GM12878 (cell line): ENCODE measurements at places on chromosomes 3 and 15.

DNA sequence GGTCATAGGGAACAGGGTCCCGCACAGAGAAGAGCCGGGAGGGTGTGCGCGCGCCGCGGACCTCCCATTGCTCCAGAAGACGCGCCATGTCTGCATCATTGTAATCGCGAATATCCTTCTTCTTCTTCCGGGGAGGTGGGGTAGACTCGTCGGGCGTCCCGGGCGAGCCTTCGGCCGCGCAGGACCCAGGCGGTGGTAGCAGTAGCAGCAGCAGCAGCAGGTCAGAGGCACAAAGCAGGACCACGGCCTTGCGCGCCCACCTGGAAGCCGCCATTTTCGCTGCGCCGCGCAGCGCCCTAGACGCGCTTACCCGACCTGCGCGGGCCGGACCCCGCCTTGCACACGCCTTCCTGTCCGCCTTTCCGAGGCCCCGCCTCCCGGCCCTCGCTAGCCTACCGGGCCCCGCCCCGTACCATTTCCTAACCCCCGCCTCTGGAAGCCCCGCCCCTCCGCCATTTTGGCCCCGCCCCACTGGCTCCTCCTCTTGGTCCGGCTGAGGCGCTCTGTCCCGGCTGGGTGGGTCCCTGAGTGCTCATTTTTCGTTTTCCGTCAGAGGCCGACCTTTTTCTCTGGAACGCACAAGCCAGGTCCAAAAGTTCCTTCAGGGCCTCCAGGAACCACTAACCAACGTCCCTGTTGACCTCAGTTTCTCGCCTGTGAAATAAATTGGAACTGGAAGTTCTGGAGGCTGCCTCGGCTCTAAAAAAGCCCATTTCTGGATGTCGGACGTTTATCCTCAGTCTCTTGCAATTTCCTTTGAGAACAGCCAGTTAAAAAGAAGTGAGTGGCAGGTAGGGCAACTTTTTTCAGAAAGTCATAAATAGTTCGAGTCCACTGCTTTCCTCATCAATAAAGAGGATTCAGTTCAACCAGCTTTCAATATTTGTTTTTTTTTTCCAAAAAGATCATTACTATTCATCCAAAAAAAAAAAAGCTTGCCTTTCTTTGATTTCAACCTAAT lies at the start of gene MESD:
Gene MESD, minus strand, starts transcription at position 302 of the 961 bp plus-strand sequence. Its CDS starts 28 bp downstream, at position 274.
- H3K27ac ChIP-seq = peak within 1 kb of the TSS; percentile 80
- peak; percentile 70 for DNase-seq
- H3K4me3 ChIP-seq = peak within 1 kb of the TSS; percentile 94
- no peaks in the 10 kb centered on the region for H3K36me3 ChIP-seq
- H3K27me3 ChIP-seq = no peaks in the 10 kb centered on the region

DNA sequence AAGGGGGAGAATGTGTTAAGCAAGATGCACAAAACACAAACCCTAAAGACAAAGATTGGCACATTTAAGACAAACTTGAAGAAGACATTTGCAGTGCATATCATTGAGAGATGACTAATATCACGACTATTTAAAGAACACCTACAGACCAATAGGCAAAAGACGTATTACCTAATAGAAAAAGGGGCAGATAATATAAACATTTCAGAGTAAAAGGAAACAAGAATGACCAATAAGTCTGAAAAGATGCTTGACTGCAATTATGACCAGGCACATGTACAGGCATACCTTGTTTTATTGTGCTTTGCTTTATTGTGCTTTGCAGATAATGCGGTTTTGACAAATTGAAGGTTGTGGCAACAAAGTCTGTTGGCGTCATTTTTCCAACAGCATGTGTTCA lies 4.9 kb downstream of the HACD3 start:
- H3K36me3 ChIP-seq = no peaks in the 10 kb centered on the region
- no peaks in the 10 kb centered on the region for H3K27me3 ChIP-seq
- no peak for DNase-seq
- no peak overlapping the region for H3K4me3 ChIP-seq

DNA sequence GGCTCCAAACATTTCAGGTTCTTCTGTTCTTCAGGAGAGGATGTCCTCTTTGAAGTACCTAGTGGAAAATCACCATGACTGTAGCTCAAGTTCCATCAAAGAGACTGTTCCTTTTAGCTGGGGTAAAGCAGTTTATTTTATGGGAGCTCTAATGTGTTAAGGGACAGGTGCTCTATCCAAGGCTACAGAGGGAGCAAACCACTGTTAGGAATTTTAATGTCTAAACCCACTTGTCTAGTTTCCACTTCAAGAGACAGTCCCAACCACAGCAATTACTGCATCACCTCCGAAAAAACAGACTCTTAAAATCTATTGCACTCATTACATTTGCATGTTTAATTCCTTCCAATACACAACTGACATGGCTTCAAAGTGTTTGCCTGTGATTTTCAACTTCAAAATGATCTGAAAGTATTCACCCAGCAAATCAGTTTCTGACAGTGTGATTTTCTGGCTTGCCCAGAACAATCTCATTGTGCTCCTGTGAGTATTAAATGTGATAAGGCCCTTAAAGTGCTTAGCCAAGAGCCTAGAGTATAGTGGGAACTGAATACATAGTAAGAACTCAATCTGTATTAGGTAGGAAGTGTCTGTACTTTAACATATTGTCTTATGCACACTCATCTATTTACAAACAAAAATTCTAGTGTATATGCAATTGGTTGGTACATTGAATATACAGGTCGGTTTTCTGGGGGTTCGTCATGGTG lies 266.5 kb upstream of the CCDC54 start:
- no peak overlapping the region for H3K4me3 ChIP-seq
- H3K4me1 ChIP-seq = no peaks in the 10 kb centered on the region
- no peaks in the 10 kb centered on the region for H3K36me3 ChIP-seq
- H3K27ac ChIP-seq = no peak overlapping the region
- no peak for DNase-seq

- no peaks in the 10 kb centered on the region for H3K36me3 ChIP-seq
- H3K27ac ChIP-seq = no peak overlapping the region
- no peak for DNase-seq
- no peaks in the 10 kb centered on the region for H3K4me1 ChIP-seq
These were observed 70.5 kb upstream of the HACD2 start for GRCh38 chr3:123655400-123655799.

GRCh38 chr15:90018216-90018831 lies 17.2 kb downstream of the ZNF710 start:
- H3K4me1 ChIP-seq = peaks cover 22% of the 10 kb centered on the region
- H3K36me3 ChIP-seq = no peaks in the 10 kb centered on the region
- peak overlapping the region; percentile 40; the same call in 1 of the 2 replicates for H3K27ac ChIP-seq
- no peaks in the 10 kb centered on the region for H3K27me3 ChIP-seq
- no peak overlapping the region for H3K4me3 ChIP-seq

- no peak overlapping the region for H3K27ac ChIP-seq
- no peaks in the 10 kb centered on the region for H3K4me1 ChIP-seq
- no peaks in the 10 kb centered on the region for H3K36me3 ChIP-seq
These were observed 77.0 kb downstream of the TRANK1 start for GRCh38 chr3:36867810-36868209.

- H3K36me3 ChIP-seq = peaks cover 19% of the 10 kb centered on the region
- peak overlapping the region; percentile 79 for H3K4me3 ChIP-seq
- DNase-seq = no peak
These were observed 2.0 kb downstream of the NRROS start for GRCh38 chr3:196641333-196642054.

DNA sequence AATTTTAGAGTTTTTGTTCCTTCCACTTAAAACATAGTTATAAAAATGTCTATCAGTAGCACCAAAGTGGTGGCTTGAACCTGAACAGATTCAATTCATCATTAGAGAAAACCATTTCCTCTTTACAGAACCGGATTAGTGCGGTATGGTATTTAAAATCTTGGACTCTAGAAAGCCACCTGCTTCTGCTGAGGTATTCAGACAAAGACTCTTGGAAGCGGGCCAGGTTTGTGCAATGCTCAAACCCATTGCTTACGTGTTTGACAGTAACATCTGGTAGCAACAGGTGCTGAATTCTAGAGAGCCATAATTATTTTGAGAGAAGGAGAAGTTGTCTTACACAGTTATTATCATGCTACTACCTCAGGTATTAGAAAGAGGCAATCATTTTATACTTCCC lies 290.5 kb downstream of the NAALADL2 start:
- no peak overlapping the region for H3K4me3 ChIP-seq
- no peaks in the 10 kb centered on the region for H3K4me1 ChIP-seq
- H3K27me3 ChIP-seq = no peaks in the 10 kb centered on the region
- DNase-seq = peak; percentile 62
- H3K36me3 ChIP-seq = no peaks in the 10 kb centered on the region

GRCh38 chr15:69323893-69324430 lies 25.2 kb downstream of the PAQR5 start:
- no peak for DNase-seq
- no peak overlapping the region for H3K27ac ChIP-seq
- no peaks in the 10 kb centered on the region for H3K36me3 ChIP-seq
- no peaks in the 10 kb centered on the region for H3K4me1 ChIP-seq

GRCh38 chr3:125141596-125142419 lies 70.7 kb downstream of the SLC12A8 start:
- peak overlapping the region; percentile 60; the same call in 1 of the 2 replicates for H3K4me3 ChIP-seq
- DNase-seq = no peak
- peaks cover 92% of the 10 kb centered on the region for H3K4me1 ChIP-seq
- H3K27me3 ChIP-seq = no peaks in the 10 kb centered on the region
- no peaks in the 10 kb centered on the region for H3K36me3 ChIP-seq
- peak overlapping the region; percentile 95 for H3K27ac ChIP-seq

GRCh38 chr15:98964466-98965133 lies 43.0 kb downstream of the PGPEP1L start:
- no peaks in the 10 kb centered on the region for H3K4me1 ChIP-seq
- H3K27me3 ChIP-seq = no peaks in the 10 kb centered on the region
- DNase-seq = no peak
- no peak overlapping the region for H3K27ac ChIP-seq
- H3K4me3 ChIP-seq = no peak overlapping the region
- no peaks in the 10 kb centered on the region for H3K36me3 ChIP-seq

DNA sequence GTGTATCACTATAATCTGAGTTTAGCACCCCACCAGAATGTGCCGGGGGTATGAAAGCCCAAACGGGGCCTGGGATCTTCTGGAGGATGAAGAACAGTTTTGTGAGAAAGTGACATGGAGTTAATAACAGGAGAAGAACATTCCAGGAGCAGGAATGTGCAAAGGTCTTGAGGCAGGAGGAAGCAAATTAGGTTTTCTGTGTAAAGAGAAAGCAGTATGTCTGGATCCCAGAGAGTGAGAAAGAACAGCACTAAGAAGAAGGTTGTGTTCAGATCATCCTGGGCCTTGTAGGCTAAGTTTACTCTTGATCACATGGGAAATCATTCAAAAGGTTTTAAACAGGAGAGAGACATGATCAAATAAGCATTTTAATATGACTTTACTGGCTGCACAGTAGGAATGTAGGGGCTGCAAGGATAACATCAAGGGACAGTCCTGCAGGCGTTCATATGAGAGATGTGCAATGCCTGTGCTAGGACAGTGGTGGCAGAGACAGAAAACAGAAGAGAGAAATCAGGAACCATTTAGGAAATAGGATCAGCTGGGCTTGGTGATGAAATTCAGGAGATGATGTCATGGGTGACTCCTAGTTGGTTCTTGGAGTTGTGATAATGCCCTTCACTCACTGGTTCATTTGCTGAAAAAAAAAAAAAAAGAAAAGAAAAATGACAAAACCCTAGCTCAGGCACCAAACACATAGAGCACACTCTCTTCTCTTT lies 113.5 kb downstream of the TNIK start:
- peak overlapping the region; percentile 94 for H3K27ac ChIP-seq
- H3K27me3 ChIP-seq = no peaks in the 10 kb centered on the region
- H3K4me1 ChIP-seq = peaks cover 71% of the 10 kb centered on the region
- H3K4me3 ChIP-seq = no peak overlapping the region; the same call in 1 of the 2 replicates

- no peaks in the 10 kb centered on the region for H3K27me3 ChIP-seq
- no peak for DNase-seq
- no peak overlapping the region for H3K27ac ChIP-seq
- no peak overlapping the region for H3K4me3 ChIP-seq
These were observed 282.1 kb downstream of the ZBTB20 start for GRCh38 chr3:114864970-114865369.

DNA sequence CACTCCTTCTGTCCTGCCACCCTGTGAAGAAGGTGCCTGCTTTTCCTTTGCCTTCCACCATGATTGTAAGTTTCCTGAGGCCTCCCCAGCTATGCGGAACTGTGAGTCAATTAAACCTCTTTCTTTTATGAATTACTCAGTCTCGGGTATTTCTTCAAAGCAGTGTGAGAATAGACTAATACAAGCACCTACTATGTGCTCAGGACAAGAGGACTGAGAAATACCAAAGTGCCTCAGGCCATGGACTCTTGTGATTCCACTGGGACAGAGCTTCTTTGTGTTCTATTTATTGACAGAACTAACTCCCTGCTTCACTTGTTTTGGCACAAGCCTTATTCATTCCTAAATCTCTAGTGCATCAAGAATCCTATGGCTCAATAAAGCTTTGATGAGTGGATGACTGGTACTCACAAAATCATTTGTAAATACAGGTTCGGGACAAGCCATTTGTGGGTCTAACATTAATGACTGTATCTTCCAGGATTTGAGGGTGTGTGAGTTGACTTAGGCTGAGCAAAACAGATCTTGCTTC lies 204.2 kb downstream of the PDCD6IP start:
- H3K27me3 ChIP-seq = no peaks in the 10 kb centered on the region
- no peaks in the 10 kb centered on the region for H3K36me3 ChIP-seq
- H3K27ac ChIP-seq = no peak overlapping the region

DNA sequence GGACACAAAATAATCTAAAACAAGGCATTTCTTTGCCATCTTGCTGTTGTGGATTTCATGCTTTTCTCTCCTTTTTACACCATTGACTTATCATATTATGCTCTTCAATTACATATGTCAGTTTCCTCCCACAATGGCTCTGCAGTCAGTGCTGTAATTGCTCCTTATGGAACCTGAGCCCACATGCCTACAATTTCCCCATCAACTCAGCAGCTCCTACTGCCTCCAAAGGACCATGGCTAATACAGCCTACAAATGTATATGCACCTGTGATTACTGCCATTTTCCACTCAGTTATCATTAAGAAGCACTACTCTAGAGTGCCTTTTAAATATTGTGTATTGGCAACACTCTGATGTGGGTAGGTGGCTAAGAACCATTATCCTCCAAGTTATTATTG lies 30.8 kb downstream of the RTP4 start:
- no peak for DNase-seq
- no peaks in the 10 kb centered on the region for H3K4me1 ChIP-seq
- H3K27me3 ChIP-seq = peaks cover 5% of the 10 kb centered on the region; the same call in 1 of the 2 replicates
- H3K36me3 ChIP-seq = no peaks in the 10 kb centered on the region
- H3K4me3 ChIP-seq = no peak overlapping the region
- H3K27ac ChIP-seq = no peak overlapping the region

DNA sequence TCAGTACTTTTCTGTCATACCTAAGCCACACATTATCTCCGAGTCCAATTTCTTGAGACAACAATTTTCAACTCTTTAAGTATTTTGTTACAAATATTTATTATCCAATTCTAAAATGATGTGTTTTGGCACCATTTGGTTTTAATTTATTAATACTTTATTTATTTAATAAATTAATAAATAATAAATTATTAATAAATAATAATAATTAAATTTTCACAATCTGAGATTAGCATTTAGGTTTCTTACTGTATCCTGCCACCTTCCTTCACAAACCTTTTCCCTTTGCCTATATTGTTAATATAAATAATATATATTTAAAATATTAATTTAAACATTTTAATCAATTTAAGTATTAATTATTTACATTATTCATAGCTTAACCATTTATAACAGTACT lies 23.9 kb downstream of the TMEM207 start:
- H3K4me1 ChIP-seq = peaks cover 6% of the 10 kb centered on the region
- no peaks in the 10 kb centered on the region for H3K27me3 ChIP-seq
- no peaks in the 10 kb centered on the region for H3K36me3 ChIP-seq
- no peak for DNase-seq
- no peak overlapping the region for H3K4me3 ChIP-seq
- H3K27ac ChIP-seq = no peak overlapping the region
